ENCODE measurements at places on chromosomes 1 and 21.

GRCh38 chr1:89130716-89131115 lies 4.8 kb upstream of the GBP2 start:
- DNase-seq: no peak

DNA sequence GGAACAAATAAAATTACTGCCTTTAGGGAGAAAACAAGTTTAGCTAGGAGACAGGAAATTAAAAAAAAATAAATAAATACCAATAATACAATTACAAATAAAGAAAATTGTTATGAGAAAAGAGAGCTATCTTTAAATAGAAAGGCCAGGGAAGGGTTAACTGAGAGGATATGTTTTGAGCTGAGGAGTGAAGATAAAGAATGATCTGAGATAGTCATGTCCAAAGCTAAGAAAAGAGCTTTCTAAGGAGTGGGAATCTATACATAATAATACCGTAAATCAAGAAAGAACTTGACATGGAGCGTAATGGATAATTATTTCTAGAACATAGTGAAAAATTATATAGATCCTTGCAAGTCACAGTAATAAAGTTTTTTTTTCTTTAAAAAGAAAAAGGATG lies 176.5 kb downstream of the NCAM2 start:
- no peak for DNase-seq

DNA sequence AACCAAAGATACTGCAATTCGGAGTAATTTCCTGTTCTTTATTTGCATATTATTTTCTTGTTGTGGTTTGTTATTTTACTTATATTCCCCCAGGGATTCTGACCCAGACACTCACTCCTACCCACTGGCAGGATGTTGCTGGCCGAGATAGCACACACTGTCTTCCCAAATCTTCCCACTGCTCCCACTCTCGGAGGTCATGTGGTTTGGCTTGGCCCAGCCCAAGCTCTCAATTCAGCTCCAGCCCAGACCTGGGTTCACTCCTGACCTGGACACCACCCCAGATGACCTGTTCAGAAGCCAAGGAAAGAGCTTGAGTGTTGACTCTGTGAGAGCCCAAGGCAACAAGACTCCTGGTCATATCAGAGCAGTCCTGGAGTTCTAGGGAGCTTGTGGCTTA lies 1.2 kb upstream of the FAM43B start:
- DNase-seq: no peak

- no peak for DNase-seq
These were observed 69.6 kb downstream of the KCNJ15 start for GRCh38 chr21:38326429-38326828.

DNA sequence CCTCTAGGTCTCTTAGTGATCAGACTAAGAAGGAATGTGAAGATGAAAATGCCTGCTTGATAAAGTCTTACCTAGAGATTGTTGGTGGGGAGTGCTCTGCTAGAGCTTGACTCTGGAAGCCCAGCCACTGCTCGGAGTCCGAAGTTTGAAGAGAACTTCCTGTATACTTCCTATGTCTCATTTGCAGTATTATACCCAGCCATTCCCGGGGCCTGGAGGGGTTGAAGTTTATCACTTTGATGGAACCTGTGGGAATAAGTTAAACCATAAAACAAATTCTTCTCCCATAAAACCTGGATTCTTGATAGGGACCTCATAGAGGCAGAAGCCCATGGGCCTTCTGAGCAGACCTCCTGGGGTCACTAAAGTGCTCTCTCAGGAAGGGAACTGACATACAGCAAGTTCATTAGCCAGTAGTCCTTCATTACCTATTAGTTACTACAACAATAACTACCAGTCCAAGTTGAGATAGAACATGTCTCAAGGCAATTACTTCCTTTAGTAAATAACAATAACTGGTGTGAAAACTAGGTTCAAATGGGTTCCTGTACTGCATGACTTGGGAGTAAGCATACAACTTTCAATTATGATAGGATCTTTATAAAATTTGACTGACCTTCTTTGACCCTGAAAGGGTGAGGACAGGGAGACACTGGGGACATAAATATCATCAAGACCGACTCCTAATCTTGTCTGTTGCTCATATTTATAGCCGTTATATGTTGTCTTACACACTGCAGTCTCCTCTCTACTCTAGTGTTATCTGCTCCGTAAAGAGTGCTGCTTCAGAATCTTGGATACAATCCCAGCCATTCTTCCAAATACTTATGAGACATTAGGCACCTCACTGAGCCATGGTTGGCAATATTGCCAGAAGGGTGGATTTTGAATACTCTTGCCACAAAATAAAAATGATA lies at the start of gene OR6N1:
Gene OR6N1, minus strand, starts transcription at position 246 of the 917 bp plus-strand sequence. CDS start 5,513 bp downstream, outside the sequence.
- DNase-seq: no peak

GRCh38 chr21:22961258-22961657 lies 1963.0 kb downstream of the NCAM2 start:
- no peak for DNase-seq

DNA sequence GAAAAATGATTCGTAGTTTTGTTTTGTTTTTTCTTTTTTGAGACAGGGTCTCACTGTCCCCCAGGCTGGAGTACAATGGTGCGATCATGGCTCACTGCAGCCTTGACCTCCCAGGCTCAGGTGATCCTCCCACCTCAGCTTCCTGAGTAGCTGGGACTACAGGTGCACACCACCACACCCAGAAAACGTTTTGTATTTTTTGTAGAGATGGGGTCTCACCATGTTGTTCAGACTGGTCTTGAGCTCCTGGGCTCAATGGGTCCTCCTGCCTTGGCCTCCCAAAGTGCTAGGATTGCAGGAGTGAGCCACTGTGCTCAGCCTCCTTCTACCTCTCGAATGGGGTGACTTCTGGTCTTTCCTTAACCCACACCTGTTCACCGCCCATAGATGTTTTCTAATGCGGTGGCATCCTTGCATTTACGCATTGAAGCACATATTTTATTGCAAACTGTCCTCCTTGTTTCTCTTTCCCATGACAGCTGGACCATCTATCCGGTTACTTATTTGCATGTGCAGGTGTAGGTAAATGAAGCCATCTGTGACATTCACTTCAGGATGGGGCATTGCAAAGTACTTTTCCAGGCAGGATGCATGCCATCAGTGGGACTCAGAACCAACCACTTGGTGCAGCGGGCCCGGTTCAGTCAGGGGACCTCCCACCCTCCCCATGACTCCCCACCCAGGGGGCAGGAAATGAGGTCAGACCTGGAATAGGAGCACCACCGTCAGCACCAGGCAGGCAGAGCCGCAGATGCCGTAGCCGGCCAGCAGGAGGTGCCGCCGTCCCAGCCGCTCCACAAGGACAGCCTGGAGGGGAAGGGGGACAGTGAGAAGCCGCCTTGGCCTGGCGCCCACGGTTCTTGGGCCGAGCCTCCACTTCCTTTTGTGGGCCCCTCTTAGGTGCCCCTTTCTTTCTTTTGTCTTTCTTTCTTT lies 16.5 kb downstream of the SLC2A7 start:
- DNase-seq: peak; percentile 39

DNA sequence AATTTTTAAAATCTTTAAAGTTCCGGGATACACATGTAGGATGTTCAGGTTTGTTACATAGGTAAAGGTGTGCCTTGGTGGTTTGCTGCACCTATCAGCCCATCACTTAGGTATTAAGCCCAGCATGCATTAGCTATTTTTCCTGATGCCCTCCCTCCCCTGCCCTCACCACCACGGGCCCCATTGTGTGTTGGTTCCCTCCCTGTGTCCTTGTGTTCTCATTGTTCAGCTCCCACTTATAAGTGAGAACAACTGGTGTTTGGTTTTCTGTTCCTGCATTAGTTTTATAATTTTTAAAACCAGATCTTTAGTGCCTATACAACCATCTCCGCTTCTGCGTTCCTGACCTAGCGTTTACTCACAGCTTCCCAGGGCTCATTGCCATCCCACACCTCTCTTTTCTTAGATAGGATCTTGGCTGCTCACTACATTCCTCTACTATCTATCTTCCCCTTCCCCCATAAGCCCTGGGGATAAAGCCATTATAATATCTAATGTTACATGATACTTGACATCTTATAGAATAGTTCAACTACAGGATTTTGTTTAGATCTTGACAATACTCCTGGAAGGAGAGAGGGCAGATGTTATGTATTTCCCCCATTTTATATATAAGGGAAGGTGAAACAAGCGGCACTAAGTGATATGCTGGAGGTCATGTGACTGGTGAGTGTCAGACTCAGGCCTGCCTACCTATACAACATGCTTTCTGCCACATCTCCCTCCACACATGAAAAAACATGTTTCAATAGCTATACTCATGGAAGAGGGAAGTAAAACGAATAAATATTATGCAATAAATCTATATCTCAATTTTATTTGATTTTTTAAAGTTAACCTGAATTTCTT lies 52.3 kb upstream of the DNAJC6 start:
- DNase-seq: no peak

DNA sequence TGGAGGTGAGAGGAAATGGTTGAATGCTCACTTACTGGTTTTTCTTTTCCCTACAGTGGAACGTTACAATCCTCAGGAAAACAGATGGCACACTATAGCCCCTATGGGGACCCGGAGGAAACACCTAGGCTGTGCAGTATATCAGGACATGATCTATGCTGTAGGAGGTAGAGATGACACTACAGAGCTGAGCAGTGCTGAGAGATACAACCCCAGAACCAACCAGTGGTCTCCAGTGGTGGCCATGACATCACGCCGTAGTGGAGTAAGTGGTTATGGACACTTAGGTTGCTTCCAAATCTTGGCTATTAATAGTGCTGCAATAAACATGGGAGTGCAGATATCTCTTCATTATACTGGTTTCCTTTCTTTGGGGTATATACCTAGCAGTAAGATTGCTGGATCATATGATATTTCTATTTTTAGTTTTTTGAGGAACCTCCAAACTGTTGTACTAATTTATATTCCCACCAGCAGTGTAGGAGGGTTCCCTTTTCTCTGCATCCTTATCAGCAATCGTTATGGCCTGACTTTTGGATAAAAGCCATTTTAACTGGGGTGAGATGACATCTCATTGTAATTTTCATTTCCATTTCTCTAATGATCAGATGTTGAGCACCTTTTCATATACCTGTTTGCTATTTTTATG lies 48.8 kb upstream of the DARS2 start:
- DNase-seq: no peak

DNA sequence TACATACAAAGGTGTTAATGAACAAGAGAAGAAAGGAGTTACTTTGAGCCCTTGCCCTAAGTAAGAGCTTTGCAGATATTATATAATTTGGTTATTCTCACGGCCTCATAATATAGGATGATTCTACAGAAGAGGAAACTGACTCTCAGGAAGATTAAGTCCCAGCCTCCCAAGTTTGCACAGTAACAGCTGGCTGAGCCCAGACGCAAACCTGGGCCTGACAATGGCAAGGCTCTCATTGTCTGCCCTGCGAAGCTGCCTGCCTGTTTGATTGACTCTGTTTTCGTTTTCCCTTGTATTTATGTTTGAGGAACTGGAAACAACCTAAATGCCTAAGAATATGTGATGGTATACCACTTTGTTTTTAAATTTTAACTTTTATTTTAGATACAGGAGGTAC lies 76.2 kb upstream of the PGBD5 start:
- DNase-seq: no peak

GRCh38 chr1:184078564-184079249 lies 27.2 kb downstream of the TSEN15 start:
- no peak for DNase-seq

- no peak for DNase-seq
These were observed 18.9 kb downstream of the C1orf21 start for GRCh38 chr1:184405801-184406142.

- DNase-seq: no peak
These were observed 480.1 kb downstream of the PTBP2 start for GRCh38 chr1:97201641-97202040.

DNA sequence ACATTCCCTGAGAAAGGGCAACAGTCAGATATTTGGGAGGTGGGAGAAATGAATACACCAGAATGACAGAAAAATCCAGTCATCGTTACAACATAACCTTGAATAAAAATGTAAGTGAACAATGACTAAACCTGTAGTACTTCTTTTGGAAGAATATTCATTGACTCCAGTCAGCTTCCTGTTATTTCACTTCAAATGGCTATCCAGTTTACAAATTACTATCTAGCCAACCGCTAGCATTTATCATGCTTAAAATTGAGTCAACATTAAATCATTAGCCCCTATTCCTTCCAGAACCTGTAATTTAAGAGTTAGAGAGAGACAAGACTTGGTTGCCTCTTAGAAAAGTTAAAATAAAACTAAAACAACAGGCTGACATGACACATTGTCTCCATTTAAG lies 33.6 kb downstream of the WLS start:
- no peak for DNase-seq

GRCh38 chr1:9827558-9828185 lies 3.9 kb upstream of the CLSTN1 start:
- no peak for DNase-seq

- no peak for DNase-seq
These were observed 4.1 kb upstream of the CCDC24 start for GRCh38 chr1:43987159-43987902.

GRCh38 chr21:44066116-44066515 lies 41.1 kb upstream of the PWP2 start:
- no peak for DNase-seq

DNA sequence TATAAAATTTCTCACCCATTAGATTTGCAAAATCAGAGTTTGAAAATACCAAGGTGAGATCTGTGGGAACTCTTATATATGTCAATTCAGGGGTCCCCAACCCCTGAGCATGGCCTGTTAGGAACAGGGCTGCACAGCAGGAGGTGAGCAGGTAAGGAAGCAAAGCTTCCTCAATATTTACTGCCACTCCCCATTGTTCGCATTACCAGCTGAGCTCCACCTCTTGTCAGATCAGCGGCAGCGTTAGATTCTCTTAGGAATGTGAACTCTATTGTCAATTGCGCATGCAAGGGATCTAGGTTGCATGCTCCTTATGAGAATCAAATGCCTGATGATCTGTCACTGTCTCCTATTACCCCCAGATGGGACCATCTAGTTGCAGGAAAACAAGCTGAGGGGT lies 376.6 kb downstream of the LMO4 start:
- DNase-seq: no peak

DNA sequence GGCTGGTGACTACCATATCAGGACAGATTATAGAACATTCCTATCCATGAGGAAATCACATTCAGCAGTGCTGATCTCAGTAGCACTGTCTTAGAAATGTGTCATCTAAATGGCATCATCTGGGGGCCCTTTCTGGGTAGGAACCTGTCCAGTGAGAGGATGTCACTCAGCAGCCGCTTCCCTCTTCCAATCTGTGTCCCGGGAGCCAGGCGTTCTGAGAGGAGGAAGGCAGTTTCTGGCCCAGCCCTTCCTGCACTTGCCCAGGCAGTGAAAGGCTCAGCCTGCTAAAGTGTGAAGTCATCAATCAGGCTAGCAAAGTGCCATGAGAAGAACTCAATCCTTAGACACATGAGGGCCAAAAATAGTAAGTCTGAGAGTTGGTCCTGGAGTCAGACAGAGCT lies 25.6 kb downstream of the RAB4A start:
- DNase-seq: no peak

GRCh38 chr1:31063631-31064030 lies 1.9 kb downstream of the PUM1 start:
- DNase-seq: no peak

- no peak for DNase-seq
These were observed 17.1 kb downstream of the SPRTN start for GRCh38 chr1:231355171-231355570.
